Hematopoietic multipotent progenitor cell treated with erythropoietin and hydrocortisone succinate and interleukin-3 and kit ligand, for 6 days (in vitro differentiated cells): ENCODE measurements at places on chromosomes 12 and 14.
A peak's percentile ranks its signal among the peaks of the same experiment; 100 is the strongest.

- DNase-seq, result no peak
These were observed 440.8 kb downstream of the EGLN3 start for GRCh38 chr14:33510063-33510481.

DNA sequence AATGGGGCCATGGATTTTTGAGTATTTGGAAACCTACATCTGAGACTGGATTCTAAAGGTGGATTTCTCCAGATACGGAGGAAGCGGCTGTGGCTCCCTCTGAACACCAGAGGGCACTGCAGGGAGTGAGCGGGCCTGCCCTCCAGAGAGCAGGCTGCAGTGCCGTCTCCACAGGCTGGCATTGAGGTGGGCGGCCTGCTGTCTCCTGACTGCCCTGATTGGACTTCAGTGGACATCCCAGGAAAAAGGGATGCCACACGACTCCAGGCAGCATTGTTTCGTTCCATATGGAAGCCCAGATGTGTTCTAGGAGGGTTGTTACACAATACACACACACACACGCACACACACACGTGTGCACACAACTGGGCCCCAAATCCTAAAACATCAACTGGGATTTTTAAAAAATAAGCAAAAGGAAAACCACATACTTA lies 20.9 kb upstream of the ANO2 start:
- peak; percentile 76 for DNase-seq

- DNase-seq, result peak; percentile 2
These were observed 1069.0 kb downstream of the FSCB start for GRCh38 chr14:43438056-43438455.

DNA sequence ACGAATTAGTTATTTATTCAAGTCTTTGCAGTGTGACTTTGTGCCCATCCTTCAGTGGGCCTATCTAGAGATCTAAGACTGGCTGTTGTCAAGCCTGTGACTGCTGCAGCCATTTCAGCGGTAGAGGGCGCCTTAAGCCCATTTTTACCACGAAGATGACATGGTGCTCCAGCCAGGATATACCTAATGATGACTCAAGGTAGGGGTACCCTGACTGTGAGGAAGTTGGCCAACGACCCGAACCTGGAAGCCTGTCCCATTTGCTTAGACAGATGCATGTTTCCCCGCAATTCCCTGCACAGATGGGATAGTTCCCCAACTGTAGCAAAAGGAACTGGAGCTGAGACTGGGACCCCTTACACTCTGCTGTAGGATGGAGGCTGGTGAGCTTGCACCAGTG lies 41.3 kb downstream of the RAB3IP start:
- DNase-seq, result peak; percentile 38

GRCh38 chr12:19220852-19221466 lies 91.4 kb downstream of the PLEKHA5 start:
- no peak for DNase-seq

DNA sequence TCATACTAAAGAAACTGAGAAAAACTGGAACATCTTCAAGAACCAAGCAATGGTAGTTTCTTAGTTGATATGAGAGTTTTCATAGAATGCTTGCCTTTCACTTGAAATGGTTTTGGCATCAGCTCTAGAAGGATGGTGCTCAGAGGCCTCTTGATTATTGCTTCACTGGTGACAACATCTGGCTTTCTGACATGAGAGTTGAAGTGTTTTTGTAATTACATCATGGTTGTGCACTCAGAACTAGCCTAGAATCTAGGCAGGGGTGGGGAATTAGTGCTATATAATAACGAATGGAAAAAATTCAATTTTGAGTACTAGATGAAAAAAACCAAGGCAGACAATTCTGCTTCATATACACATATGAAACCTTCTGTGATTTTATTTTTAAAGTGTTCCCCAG lies 172.8 kb upstream of the LMNTD1 start:
- no peak for DNase-seq

- DNase-seq, result no peak
These were observed 270.9 kb downstream of the CACNA1C start for GRCh38 chr12:2323532-2324255.

GRCh38 chr14:67370830-67371229 lies 10.7 kb downstream of the EIF2S1 start:
- DNase-seq, result no peak

- DNase-seq, result peak; percentile 99
These were observed 56.9 kb downstream of the TESC start for GRCh38 chr12:117042171-117042842.

GRCh38 chr14:59631237-59631636 lies 54.6 kb upstream of the CCDC175 start:
- peak; percentile 50 for DNase-seq

DNA sequence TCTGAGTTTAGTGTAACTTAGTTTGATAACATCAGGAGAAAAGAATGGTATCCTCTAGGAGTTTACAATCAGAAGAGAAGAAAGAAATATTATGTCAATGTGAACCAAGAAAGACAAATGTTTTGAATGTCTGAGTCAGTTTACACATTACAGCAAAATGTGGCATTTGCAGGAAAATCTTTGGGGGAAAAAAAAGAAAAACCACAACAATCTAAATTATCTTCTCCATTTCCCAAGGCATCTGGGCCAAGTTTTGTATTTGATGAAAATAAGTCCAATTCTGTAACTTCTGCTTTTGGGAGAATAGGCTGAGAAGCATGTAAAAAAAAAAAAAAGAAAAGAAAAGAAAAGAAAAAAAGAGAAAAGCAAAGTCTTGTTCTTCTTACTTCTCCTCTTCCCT lies 58.8 kb upstream of the FLRT2 start:
- DNase-seq, result no peak

- DNase-seq, result no peak
These were observed 114.5 kb upstream of the RTL1 start for GRCh38 chr14:101017806-101018560.

DNA sequence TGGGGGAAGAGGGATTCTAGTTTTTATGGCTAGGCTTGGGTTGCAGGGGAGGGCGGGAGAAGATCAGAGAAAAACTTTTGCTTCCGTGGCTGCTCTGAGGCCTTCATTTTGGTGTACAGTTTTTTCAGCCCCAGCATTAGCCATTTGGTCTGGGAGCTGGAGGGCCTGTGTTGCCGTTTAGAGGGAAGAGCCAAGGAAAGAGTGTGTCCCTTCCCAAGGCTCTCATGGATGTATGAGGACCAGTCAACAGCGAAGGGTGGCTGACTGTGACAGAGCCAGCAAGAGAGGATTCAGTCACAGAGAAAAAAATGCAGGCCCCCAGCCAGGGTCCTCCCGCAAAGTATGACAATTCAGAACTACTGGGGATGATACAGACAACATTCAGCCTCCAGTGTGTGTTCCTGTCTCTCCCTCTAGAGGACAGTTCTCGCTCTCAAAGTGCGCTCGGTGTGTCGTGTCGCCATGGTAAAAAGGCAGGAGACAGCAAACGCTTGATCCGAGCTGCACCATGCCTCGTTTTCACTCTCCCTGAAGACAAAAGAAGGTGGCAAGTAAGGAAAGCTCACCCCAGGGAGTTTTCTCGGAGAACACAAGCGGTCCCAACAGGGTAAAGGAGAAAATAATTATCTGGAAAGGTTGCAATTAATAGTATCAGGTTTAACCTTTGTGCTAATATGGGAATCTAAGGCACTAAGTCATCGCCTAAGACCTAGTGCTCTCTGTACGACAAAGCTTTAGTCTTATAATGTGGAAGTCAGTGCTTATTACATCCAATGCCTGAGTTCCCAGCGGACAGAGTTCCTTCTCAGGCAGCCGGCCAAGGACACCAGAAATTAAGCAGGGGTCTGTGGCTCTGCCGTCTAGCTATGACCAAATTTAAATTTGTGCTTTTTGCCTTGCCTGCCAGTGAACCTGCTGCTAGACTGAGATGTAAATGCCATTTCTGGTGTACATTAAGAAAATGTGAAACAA lies 157.3 kb upstream of the PLXNC1 start:
- DNase-seq, result no peak

- DNase-seq, result no peak
These were observed 138.8 kb upstream of the MAP1LC3B2 start for GRCh38 chr12:116420227-116420880.

- DNase-seq, result peak; percentile 75
These were observed 22.5 kb downstream of the MRPS35 start for GRCh38 chr12:27733052-27733656.

GRCh38 chr14:102500158-102500662 lies 9.4 kb downstream of the ANKRD9 start:
- peak; percentile 69 for DNase-seq

GRCh38 chr12:117161460-117162166 lies 28.7 kb downstream of the FBXO21 start:
- DNase-seq, result no peak

GRCh38 chr14:100025111-100025510 lies 40.1 kb upstream of the EVL start:
- DNase-seq, result peak; percentile 90

GRCh38 chr14:24839617-24840203 lies 205.7 kb upstream of the GZMB start:
- DNase-seq, result no peak

GRCh38 chr12:126309278-126309677 lies 1244.0 kb downstream of the AACS start:
- DNase-seq, result no peak

DNA sequence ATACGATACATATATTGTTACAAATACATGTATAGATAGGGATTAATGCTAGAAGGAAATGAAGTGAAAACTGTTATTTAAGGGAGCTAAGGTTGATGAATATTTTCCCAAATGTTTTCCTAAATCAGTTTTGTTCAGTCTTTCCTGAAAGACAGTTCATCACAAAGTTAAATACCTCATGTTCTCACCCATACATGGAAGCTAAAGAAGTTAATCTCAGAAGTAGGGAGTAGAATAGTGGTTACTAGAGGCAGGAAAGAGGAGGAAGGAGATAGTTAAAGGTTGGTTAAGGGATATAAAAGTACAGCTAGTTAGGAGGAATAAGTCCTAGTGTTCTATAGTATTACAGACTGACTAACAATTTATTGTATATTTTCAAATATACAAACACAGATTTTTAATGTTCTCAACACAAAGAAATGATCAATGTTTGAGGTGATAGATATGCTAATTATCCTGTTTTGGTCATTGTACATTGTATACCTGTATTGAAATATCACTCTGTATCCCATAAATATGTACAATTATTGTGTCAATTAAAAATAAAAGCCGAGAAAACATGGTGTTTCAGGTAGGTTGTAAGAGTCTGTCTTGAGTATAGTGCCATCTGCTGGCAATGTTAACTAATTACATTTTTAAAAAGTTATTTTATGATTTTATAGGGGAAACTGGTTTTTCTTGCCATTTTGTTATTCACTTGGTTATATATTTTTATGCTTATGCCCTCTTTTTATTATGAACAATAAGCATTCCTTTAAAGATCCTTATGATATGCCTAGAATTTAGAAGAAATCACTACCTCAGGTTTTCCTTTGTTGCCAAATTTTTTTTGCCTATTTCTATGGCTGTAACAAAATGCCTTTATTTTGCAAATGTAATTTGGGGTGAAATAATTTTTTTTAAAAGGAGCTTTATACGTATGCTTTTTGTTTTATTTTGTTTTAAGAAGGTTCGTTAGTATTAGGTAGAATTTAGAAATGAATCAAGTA lies 26.9 kb downstream of the ZDHHC17 start:
- DNase-seq, result peak; percentile 80

- peak; percentile 85 for DNase-seq
These were observed 4.2 kb downstream of the TESPA1 start for GRCh38 chr12:54980341-54980740.

DNA sequence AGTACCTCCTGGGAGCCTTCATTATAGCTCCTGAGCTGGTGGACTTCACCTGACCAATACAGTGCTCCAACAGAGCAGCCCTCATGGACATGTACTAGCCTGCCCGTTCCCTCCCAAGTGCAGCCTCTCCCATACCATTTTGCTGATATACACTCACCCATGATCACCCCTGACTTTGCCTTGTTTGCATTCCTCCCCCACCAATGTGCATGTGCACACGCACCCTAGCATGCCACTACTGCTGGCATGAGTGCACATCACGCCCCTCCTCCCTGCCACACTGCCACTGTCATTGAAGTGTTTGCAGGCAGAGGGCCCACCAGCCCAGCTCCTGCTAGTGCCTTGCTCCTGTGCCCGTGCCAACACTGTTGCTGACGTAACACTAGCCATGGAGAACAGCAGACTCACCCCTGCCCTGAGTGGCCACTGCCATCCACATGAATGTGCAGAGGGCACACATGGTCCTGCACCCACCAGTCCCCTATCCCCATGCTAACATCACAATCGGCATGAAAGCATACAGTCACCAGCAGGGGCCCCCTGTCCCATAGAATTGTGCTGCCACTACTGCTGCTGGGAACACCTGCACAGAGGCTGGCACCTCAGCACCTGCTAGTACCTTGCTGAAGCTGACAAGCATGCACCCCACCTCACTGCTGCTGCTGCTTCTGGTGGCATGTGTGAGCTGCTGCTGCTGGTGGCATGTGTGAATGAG lies 110.3 kb downstream of the SINHCAF start:
- no peak for DNase-seq
